ENCODE measurements at places on chromosomes 2 and 18.

DNA sequence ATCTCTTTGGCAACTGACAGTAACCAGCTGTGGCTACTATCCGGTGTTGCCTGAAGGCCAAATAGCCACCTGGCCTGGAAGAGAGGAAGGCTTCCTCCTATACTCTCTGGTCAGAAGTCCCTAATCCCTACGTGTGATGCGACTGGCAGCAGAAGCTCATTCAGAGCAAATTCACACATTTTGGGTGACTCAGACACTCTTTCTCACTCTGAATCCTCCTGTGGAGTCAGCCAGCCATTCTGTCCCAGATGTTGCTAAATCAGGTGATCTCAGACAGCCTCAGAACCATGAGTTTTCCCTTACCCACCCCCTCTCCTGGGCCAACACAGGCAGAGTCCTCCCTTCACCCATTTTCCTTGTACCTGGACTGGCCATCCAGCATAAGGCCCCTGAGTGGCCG lies 34.7 kb downstream of the CFAP53 start:
- DNase-seq = no peak

DNA sequence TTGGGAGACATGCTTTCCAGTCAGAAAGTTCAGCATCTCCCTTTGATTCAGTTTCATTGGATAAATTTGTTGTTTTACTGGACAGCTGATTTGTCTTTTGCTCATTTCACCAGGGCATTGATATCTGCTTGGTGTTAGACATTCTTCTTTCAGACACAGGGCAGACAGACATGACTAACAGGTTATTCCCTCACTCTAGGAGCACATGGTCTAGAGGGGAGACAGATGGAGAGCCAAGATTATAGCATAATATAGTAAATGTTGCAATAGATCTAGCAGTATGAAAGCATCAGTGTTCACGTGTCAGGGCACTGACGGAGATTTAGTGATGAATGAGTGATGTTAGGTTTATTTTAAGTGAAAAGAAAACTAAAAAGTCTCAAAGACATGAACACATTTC lies 187.0 kb upstream of the CYRIA start:
- DNase-seq = no peak

DNA sequence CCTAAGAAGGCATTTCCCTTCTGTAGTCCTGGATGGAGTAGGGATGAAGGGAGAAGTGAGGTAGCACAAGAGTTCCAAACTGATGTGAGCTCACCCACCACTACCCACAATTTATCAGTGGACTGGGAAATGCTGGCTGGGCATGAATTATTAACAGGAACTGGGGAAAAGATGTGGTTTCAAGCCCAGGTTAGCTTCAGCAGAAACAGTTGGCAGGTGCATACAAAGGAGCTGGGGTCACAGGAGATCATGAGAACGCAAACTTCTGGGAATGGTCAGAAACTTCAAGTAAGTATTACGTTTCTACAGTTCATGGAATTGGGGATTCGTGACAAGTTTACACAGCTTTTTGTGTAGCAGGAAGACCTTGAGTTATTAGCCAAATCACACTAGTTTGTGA lies 5.4 kb downstream of the CCDC141 start:
- no peak for DNase-seq

GRCh38 chr2:120204945-120205670 lies 18.1 kb downstream of the TMEM185B start:
- DNase-seq = no peak

- no peak for DNase-seq
Observed at GRCh38 chr18:63245600-63245999, 74.0 kb downstream of the BCL2 start.

GRCh38 chr2:143705108-143705707 lies 576.0 kb downstream of the ARHGAP15 start:
- no peak for DNase-seq

GRCh38 chr2:12043131-12043530 lies 296.7 kb downstream of the LPIN1 start:
- DNase-seq = no peak

GRCh38 chr2:238449909-238450417 lies 23.2 kb downstream of the ASB1 start:
- DNase-seq = no peak

DNA sequence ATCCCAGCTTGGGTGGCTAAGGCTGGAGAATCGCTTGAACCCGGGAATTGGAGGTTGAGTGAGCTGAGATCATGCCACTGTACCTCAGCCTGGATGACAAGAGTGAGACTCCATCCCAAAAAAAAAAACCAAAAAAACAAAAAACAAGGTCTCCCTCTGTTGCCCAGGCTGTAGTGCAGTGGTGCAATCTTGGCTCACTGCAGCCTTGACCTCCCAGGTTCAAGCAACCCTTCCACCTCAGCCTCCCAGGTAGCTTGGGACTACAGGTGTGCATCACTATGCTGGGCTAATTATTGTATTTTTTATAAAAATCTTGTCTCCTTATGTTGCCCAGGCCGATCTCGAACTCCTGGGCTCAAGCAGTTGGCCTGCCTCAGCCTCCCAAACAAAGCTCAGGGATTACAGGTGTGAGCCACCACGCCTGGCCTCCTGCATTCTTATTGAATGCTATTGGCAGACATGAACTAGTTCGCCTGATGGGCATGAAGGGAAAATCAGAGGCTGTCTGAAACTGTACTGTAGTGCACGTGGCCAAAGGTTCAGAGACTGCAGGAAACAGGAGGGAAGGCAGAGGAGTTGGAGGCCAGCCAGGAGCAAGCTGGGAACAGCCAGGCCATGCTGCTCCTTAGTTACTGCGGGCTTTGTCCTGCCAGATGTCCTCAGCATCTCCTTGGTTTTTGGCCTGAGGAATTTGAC lies 16.0 kb upstream of the ASXL2 start:
- no peak for DNase-seq

- no peak for DNase-seq
Observed at GRCh38 chr2:18584608-18584954, 4.8 kb downstream of the NT5C1B start.

DNA sequence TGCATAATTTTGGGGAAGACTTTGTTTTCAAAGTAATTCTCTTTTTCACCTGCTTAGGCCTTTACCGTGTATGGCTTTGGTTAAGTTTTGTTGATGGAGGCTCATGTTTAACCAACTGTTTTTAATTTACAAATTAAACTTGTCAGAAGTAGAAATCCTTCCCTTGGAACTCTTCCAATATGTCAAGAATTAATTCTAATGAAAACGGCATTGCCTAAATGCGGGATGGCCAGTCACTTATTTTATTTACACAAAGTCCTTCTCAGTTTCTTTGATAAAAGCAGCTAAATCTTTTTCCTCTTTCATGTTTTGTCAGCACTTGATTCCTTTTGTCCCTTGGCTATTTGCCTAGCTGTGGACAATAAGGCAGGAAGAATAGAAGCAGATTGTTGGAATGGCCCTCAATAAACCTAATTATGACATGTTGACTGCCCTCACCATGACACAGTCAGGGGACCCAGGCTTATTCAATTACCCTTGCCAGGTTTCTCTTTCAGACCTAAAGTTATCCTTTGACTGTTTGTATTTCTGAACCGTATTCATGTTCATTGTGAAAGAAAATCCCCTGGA lies 26.3 kb downstream of the PAX3 start:
- DNase-seq = no peak

- DNase-seq = no peak
Observed at GRCh38 chr18:34540897-34541296, 169.2 kb upstream of the DTNA start.

DNA sequence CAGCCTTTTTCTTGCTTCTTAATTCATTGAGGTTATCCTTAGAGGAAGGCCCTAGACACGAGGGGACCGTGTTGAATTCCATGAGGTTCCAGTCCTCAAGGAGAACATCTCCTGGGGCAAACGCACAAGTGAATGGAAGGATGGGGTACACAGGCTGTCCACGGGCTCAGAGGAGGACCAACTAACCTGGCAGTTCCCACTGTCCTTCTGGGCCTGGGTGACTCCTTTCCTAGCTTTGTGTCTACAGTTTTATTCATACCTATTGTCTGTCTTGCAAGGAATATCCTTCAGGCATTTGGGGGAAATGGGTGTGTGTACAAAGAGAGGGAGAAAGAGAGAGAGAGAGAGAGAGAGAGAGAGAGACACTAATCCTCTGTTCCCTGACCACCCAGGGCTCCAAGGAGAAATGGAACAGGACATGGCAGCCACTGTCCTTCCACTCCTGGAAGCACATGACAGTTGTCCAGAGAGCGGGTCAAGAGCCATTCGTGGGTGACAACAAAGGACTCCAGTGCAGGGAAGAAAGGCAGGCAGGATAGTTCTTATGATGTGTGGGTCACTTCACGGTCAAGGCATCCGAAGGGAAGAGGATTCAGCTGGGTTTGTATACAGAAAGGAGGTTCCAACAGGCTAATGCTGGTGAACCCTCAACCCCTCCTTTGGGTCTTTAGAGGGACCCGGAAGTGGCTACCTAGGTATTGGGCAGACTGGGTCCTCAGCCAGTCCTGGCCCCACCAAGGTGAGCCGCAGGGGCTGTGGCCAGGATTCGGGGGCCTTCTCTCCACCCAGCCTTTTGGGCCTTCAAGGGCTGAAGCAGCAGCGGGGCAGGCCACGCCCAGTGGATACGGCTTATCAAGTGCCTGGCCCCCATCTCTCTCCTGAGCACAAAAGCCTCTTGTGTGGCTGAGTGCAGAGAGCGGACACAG lies 150.6 kb downstream of the MYCN start:
- DNase-seq = no peak

- DNase-seq = no peak
Observed at GRCh38 chr2:120308038-120308910, 37.7 kb upstream of the INHBB start.

DNA sequence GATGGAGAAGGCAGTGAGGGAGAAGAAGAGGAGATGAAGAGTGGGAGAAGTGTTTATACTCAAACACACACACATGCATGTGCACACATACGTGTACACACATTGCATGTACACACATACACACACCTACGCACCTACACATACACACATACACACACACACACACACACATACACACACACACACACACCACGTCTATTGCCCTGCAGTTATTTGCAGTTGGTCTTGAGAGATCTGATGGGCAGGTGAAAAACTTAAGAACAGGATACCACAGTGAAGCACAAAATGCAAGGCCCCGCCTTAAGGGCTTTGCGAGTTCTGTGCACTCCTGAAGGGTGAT lies 190.2 kb downstream of the MYCN start:
- no peak for DNase-seq

- no peak for DNase-seq
Observed at GRCh38 chr2:169291517-169291916, 70.8 kb downstream of the LRP2 start.

DNA sequence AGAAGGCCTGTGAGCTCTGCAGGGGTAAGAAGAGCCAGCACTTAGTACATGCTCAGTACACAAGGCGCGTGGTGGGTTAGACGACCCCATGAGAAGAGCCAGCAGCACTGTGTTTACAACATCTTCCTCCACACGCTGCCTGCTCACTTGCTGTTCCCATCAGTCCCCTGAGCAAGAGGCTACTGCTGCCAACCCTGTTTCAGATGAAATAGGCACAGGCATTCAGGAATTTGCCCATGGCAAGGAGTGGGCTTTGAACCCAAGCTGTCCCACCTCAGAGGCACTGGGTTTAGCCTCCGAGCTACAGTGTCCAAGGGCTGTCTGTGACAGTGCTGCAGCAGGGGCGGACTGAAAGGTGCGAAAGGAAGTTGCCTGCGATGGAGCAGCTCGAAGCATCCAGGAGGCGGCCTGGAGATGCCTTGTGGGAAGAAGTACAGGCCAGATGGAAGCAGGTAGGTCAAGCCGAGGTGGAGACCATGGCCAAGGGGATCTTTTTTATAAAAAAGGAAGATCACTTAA lies 121.5 kb upstream of the PXDN start:
- DNase-seq = no peak

DNA sequence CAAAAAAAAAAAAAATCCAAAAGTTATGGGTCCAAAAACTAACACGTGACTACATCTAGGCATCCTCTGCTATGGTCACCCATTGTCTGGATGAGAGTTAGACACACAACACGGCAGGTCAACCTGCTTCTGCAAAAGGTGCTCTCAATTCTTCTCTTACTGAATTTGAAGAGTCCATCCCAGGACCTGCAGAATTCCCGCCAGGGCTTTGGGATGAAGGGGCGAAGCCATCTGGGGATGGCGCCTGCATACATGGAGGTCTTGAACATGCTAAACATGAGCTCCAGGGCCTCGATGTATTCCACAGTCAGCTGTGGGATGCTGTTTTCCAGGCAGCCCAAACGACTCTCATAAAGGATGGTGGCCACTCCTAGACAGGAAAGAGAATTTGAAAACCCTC lies 19.1 kb downstream of the CYP27C1 start:
- DNase-seq = no peak

- DNase-seq = no peak
Observed at GRCh38 chr2:236946871-236947270, 138.8 kb upstream of the COPS8 start.

GRCh38 chr18:62990653-62991052 lies 275.3 kb downstream of the PHLPP1 start:
- no peak for DNase-seq

GRCh38 chr2:133253793-133254192 lies 314.5 kb downstream of the NCKAP5 start:
- no peak for DNase-seq

- DNase-seq = no peak
Observed at GRCh38 chr2:239146011-239146641, 254.7 kb downstream of the HDAC4 start.

DNA sequence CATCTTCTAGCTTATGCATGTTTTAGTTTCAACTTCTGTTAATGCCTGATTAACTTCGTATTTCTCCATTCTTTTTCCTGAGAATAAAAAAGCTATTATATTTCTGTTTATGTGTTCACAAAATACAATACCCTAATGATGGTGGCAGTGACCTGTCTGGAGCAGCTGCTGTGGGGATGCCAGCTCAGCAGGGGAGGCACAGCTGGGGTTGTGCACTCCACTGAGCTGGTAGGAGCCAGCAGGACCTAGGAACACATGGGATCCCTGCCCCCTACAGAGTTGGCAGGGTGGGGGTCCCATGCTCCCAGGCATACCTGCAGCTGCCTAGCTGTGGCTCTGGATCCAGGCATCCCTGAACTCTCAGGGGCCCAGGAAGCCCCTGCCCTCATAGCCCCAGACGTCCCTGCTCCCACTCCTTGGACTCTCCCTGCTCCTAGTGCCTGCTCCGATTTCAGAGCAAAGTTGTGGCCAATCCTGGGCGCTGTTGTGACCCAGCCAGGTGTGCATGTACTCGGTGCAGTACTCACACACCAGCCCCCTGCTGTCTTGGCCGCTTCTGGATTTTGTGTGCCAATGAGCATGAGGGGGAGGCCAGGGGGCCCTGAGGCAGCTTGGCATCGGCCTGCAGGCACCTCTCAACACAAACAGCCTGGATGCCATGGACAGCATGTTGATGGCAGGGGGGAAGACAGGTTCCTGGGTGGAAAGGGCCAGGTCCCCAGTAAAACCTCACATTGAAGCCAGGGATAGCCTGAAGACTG lies 546.0 kb downstream of the ZNF804A start:
- no peak for DNase-seq

GRCh38 chr18:7980136-7980535 lies 413.0 kb downstream of the PTPRM start:
- no peak for DNase-seq

GRCh38 chr2:187274146-187274545 lies 173.9 kb downstream of the CALCRL start:
- DNase-seq = no peak

- DNase-seq = no peak
Observed at GRCh38 chr2:233061591-233062450, 1.7 kb downstream of the INPP5D start.

Measured in CD4-positive, alpha-beta T cell treated with Interleukin-1 beta for 1 hour (primary cell).